ENCODE measurements at places on chromosomes 3 and 15.

GRCh38 chr3:44055951-44056350 lies 185.7 kb upstream of the TOPAZ1 start:
- no peak for DNase-seq

GRCh38 chr3:143256416-143256815 lies 136.8 kb downstream of the CHST2 start:
- DNase-seq, result no peak

DNA sequence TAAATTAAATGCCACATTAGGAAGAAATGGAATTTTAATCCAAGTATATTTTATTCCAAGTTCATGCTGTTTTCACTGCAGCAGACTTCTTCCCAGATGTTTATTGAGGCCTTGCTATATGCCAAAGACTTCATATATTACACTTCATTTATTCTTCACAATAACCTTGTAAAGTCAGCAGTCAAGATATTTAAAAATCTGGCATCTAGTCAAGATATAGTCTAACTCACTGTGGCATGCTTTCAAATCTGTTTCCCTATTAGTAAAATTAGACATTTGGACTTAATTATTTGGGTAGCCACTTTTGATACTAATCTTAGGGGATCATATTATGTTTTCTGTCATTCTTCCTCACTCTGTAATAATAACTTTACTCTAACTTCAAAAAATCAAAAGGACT lies 81.5 kb upstream of the VGLL3 start:
- DNase-seq, result no peak

DNA sequence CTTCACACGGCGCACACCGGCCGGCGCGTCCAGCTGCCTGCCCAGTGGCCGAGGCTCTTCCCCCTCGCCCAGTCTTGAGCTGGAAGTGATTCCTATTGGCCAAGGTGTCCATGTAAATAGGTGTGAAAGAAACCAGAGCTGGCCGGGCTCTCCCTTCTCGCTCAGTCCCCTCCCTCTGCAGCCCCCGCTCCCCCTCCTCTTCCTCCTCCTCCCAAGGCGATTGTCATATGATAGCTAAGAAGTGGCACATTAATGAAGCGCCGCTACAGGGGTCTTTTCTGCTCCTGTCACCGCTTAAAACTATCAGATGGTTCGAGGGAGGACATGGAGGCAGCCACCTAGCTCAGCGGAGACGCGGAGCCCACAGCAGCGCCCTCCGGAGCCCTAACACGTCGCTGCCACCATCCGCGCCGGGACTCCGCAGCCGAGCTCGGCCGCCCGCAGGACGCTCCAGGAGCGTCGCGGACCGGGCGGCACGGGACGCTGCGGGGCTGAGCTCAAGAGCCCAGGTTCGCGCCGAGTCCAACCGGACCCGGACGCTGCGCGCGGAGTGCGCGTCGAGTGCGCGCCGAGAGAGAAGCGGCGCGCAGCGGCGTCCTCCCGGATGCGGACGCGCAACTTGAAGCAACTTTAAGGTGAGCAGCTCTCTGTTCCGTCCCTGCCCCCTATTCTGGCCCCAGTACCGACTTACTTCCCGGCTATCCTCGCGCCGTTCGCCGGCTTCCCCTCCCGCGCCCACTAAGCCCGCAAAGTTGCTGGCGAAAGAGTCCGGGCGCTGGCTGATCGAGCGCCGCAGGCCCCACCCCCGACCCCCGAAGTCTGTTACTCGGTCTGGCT lies at the start of gene FOXB1:
TSS of gene FOXB1 (plus strand) at position 303 of the 837 bp plus-strand sequence. CDS start 653 bp downstream, outside the sequence.
- no peak for DNase-seq

DNA sequence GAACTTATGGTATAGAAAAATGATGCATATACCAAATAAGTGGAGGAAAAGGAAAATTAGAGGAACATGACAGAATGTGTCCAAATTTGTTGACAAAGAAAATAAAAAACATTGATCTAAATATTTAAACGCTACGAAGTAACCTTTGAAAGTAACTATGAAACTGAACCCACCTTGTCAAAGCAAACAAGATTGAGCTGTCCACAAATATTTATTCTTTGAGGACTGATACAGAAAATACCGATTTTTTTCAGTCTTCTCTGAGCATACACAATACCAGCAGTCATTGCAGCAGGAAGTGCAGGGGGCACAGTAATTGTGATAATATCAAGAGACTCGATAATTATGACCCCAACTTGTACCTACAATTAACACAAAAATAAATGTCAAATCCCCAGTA lies 40.0 kb downstream of the ATP13A3 start:
- DNase-seq, result no peak

- DNase-seq, result no peak
Observed at GRCh38 chr3:169541528-169541927, 122.0 kb downstream of the MECOM start.

- DNase-seq, result no peak
Observed at GRCh38 chr3:187967993-187968392, 186.0 kb upstream of the LPP start.

GRCh38 chr15:61869656-61870055 lies 190.6 kb downstream of the VPS13C start:
- DNase-seq, result no peak

- DNase-seq, result no peak
Observed at GRCh38 chr3:8778475-8778874, 9.1 kb upstream of the OXTR start.

Data from activated CD4-positive, alpha-beta T cell treated with anti-CD3 and anti-CD28 coated beads, Interleukin-2, amount 50 U/mL, for 4 hours (primary cell).